CD4-positive, alpha-beta T cell treated with Interleukin-6 for 4 hours (primary cell): ENCODE measurements at places on chromosomes 2 and 18.

DNA sequence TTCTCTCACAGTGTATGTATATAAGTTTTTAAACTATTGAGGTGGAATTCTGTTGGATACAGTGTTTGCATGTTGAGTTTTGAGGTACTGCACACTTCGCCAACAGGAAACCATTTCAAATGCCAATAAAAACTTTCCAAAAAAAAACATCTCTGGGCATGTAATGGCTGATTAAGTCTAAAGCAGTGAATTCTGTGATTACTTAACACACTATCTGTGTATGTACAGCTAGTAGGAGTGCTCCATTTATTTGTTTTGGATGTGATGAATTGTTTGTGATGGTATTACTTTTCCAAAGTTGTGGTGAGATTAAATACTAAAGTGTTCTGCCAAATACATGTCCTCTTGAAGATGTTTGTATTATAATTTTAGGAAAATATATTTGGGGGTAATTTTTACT lies 31.1 kb downstream of the MMADHC start:
- DNase-seq, result no peak

- DNase-seq, result no peak
Measured at GRCh38 chr2:45987856-45988255, 309.4 kb upstream of the EPAS1 start.

- no peak for DNase-seq
Measured at GRCh38 chr18:57831597-57832377, 28.7 kb upstream of the ATP8B1 start.

DNA sequence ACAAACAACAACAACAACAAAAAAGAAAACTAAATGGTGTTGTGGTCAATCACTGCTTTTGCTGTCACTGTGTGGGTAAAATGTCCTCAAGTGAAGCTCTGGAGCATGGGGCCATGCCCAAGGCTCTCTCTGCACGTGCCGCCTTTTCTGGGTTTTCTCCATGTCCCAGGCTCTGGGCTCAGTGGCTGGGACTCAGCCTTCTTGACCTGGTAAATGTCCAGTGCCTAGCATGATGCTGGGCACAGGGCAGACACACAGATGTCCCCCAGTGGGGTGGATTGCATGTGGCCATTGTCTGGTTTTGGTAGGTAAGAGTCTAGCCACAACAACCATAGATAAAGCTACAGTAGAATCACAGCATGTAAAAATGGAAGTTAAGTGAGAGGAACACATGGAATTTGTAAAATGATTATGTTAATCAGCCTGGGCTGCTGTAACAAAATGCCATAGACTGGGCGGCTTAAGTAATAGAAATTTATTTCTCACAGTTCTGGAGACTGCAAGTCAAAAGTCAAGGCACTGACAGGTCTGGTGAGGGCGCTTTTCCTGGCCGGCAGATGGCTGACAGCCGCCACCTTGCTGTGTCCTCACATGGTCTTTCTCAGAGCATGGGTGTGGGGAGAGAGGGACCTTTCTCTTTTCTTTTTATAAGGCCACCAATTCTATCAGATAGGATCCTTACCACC lies 174.4 kb downstream of the ACOXL start:
- DNase-seq, result no peak

DNA sequence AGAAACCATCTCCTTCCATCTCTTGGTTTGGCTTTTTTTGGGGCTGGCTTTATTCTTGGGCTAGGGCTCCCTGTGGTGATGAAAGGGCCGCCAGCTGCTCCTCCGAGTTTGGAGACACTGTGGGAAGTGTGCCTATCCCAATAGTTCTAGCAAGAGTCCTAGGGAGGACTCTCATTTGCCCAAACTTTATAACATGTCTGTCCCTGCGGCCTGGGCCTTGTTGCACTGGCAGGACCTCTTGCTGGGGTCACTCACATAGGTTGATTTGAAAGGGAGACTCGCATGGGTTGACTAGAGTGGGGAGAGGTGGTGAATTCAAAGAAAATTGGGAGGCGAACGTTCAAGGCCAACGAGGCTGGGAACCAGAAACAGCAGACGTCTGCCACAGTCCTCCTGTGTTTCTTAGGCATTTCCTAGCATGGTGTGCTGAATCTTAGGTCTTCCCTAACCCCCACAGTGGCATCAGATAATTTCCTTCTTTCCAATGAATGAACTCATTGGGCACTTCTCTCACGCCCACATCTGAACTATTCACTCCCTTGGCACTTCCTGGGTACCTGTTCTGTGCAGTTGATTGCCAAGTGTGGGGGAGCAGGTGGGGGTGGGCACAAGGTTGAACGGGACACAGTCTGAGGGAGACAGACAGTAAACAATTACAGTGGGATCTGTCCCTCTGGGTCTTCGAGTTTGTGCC lies 26.8 kb downstream of the NIFK start:
- DNase-seq, result no peak

GRCh38 chr18:59697236-59697932 lies at the start of gene CCBE1:
Gene CCBE1, minus strand, starts transcription at chr18:59697423.
- DNase-seq, result no peak

DNA sequence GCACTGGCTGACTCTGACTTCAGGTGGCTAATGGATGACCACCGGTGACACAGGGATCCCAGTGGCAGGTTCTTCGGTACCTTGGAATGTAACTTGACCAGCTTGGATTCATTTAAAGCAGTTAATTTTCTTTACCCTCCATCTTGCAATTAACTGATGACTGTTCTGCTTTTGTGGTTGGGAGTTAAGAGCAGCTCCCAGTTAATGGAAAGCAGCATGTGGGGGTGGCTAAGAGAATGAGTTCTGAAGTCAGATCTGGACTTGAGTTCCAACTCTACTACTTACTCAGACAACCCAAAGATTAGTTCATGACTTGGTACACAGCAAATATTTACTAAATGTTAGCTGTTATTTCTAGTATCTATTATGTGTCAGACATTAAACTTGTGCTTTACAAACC lies 58.5 kb downstream of the FAM228A start:
- no peak for DNase-seq

GRCh38 chr2:144421606-144422510 lies 98.1 kb downstream of the ZEB2 start:
- no peak for DNase-seq

- DNase-seq, result no peak
Measured at GRCh38 chr18:36536426-36536825, 238.9 kb downstream of the FHOD3 start.

DNA sequence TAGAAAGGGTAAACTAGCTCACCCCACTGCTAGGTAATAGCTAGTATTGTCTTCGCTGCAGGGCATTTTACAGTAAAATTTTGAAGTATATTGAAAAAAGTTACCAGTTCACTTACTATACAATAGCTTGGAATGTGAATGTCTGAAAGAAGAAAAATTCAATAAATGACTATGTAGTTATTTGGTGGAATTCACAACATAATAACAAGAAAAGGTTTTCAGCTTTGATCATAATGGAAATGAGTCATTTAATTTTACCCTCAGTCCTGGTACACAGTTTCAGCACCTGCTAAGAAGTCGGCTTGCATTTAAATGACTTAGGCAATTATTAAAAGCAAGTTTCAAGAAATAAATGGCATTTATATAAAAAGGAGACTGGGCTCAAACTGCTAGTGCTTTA lies 90.4 kb downstream of the NUP35 start:
- DNase-seq, result no peak

- DNase-seq, result no peak
Measured at GRCh38 chr2:40760071-40760666, 308.3 kb upstream of the SLC8A1 start.

DNA sequence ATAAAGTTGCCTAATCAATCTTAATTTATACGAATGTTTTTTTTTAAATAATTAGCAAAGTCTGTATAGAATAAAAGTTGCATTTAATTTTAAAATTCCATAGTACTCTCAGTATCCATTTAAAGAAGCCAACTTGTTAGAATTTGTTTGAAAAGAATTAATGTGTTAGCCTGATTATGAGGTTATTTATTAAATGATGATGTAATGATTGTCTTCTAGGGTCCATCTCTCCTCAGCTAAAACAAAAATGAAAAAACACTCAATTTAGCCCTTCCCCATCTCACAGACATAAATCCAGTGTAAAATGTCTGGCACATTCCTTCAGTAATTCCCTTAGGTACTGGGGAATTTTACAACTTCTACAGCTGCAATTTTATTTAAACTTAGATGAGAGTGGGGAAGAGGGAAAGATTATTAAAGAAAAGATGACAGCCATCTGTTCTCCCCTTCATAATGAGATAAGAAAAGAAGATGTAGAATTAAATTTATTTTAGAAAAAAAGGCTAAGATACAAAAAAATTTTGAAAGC lies 68.6 kb downstream of the BARD1 start:
- no peak for DNase-seq

- no peak for DNase-seq
Measured at GRCh38 chr2:191544461-191545062, 133.4 kb upstream of the NABP1 start.

- DNase-seq, result no peak
Measured at GRCh38 chr2:104885119-104885782, 31.3 kb downstream of the POU3F3 start.

GRCh38 chr2:59458800-59459199 lies 1094.7 kb downstream of the BCL11A start:
- DNase-seq, result no peak

GRCh38 chr2:171487803-171488259 lies 34.4 kb upstream of the CYBRD1 start:
- DNase-seq, result no peak

DNA sequence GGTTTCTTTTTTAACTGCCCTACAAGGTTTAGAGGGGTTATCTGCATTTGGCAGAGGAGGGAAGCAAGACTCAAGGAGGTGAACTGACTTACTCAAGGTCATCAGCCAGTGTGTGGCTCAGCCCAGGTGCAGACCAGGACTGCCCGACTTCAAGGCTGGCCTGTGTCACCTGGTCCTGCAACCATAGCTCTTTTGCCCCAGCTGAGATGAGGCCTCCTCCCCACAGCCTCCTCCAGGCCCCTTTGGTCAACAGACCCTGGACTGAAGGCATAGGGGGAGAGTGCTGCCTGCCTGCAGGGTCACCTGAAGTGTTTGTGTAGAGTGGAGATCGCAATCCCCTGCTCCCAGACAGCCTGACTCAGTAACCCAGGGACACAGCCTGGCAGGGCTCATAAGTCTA lies 168.5 kb upstream of the GLI2 start:
- no peak for DNase-seq

DNA sequence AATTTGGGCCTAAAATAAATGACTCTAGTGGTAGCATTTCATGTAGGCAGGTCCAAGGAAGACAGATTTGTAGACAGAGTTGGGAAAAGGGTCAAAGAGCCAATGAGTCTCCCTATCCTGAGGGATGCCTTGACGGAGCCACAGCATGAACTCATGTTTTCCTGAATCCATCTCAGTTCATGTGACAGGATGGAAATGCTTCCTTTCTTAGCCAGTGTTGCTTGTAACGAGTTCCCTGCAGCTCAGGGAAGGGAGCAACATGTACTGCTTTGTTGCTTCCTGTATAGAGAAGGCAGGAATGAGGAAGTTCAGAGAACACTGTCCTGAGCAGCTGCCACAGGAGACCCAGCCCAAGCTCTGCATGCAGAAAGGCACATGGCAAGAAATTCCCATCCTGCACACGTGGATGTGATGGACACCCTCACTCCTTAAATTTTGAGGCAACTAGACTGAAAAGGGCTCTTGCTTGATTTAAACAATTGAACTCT lies 27.9 kb downstream of the TMEM17 start:
- DNase-seq, result no peak
